Aorta (tissue), 5 donors: ENCODE measurements at places on chromosomes 5 and 9.

DNA sequence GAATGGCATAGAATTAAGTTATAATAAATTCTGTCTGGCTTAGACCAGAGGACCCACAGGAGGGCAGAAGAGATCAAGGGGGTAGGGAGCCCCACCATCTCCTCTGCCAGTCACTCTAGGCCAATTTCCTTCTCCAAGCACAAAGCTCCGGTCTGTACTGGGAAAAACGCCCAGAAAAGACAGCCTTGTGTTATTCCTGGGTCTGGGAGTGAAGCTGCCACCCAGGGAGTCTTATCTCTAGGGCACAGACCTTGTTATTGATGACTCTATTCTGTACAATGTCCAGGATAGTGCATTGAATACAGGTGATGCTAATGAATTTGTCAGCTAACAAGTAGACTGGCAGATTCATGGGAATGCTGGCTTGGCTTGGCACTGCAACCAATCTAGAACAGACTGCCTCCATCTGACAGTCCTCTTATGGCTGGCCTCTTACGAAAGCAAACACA lies 60.7 kb downstream of the MED27 start:
- no peak for DNase-seq

DNA sequence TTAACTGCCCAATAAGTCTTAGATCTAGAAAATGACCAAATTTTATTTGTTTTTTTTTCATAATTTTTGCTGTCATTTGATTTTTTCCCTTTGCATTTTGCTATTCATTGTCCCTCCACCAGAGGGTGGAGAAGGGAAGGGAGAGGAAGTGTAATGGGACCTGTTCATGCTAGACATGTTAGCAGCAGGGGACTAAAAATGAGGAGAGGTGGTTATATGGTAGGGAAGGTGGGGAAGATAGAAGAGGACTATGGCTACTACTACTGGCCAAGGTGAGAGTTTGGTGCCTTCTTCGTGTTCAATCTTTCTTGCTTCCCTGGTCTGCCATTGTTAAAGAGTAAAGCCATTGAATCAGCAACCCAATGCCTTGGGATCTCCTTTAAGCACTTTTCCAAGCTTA lies 6.4 kb downstream of the GRIA1 start:
- DNase-seq: no peak

DNA sequence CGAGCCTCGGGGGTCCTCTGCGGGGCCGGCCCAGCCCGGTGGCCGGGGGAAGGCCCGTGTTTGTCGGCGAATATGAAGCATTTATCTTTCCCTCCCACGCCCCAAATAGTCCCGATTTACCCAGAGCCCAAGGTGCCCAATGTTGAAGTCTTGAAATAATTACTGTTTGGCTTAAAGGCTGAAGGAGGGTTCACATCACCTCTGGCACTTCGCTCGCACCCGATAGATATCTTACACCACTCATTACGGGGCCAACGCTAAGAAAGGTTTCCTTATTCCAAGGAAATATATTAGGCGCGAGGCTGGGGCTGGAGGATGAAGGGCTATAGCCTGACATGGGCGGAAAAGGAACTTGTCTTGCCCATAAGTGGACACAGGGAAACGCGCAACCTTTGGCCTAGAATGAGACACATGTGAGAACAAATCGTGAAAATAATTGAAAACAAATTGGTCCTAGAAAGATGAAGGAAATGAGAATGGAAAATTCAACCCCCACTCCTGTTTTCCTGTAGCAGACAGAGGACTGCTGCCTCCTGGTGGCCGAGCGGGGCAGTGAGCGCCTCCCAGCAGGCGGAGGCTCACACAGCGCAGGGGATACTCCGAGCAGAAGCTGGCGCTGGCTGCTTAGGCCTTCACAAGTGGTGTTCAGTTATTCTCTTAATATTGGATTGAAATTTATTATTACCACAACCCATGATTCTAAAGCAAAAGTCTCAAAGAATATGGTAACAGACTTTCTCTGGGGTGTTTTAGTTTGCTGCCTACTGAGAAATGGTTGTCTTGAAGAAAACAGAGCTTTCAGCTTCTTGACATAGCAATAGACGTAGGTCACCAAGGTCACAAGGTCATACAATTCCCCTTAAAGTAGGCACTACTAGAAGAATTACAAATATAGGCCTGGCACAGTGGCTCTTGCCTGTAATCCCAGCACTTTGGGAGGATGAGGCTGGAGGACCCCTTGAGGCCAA lies 7.9 kb downstream of the CCL21 start:
- peak; percentile 90 for DNase-seq

GRCh38 chr5:108925073-108925472 lies 177.4 kb downstream of the FER start:
- DNase-seq: no peak

DNA sequence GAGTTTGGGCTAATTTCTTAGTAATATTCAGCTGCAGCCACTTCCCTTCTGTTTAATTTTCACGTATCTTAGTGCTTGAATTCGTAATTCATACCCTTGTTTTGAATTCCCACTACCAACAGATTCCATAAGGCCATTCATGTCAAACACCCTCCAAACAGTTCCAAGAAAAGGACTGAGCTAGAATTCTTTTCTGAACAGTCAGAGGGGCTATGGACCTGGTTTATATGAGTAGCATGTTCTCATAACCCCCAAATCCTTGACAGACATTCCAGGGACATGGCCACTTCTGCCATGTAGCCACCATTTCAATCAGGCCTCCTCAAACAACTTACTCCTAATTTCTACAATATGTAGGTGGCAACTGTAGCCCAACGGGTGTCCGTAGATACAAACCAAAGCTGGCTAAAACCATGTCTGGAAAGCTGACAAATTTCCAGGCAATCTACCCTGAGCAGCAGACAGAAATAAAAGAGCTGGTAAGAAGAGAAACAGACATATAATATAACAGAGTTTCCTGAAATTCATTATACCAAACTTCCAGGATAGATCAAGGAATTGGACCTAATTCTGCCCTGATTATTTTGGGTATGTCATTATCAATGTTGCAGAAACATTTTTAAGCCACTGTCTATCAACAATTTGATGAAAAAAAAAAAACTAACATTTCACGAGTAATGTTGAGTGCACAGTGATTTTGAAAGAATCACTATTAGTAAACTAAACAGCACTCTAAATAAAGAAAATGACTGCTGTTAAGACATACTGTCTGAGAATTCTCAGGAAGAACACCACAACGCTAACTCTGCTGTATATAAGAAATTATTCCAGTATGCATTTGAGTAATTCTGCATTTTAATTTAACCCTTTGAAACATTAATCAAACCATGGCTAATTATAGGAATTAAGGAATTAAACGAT lies 40.7 kb downstream of the EBF1 start:
- DNase-seq: no peak

GRCh38 chr5:123659011-123659410 lies 147.0 kb downstream of the CSNK1G3 start:
- DNase-seq: no peak

GRCh38 chr5:168941901-168942300 lies 359.0 kb downstream of the SLIT3 start:
- no peak for DNase-seq

DNA sequence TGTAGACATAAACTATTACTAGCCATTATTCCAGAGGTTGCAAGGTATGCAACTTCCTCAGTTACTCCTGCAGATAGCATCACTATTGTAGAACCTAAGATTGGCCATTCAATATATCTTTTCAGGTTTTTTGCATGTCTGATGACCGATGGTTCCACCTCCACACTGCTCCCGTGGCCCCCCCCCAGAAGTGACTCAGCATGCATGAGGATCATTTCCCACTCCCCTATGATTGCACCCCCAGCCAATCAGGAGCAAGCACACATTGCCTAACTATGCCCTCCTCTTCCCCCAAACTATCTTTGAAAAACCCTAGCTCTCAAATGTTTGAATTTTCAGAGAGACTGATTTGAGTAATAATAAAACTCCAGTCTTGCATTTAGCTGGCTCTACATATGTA lies 601.4 kb upstream of the TLE4 start:
- no peak for DNase-seq

DNA sequence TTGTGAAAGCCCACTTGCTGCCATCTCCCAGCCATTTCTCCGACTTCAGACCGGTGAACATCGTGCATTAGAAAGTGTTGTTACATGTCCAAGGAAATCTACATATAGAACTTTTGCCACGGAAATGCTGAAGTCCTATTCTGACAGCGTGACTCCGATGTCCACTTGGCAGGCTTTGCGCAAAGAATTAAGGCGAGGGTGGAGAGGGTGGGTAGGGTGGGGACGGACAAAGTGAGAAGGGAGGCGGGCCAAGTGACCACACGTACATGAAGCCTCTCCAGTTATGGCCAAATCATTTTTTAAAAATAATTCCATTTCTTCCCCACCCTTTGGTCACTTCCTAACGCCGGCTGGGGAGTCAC lies 460 bp upstream of the ACO1 start:
- DNase-seq: no peak

DNA sequence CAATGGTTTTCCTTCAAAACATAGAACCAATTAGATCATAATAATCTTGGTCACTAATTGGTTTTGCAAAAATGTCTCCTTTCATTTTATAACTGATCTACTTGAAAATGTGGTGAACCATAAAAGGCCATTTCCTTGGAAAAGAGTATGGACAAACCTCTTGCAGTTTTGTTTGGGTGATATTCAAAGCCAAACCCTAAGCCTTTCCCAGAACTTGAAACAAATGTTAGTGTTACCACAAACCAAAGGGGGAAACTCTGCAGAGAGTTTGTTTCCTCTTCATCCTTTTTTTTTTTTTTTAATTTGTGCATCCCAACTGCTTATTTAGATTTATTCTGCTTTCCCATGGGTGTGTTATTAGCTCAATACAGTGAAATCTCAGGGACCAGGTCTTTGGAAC lies 204.4 kb upstream of the ADAMTSL1 start:
- no peak for DNase-seq

- no peak for DNase-seq
These were observed 71.3 kb downstream of the PTPN3 start for GRCh38 chr9:109426626-109427402.

DNA sequence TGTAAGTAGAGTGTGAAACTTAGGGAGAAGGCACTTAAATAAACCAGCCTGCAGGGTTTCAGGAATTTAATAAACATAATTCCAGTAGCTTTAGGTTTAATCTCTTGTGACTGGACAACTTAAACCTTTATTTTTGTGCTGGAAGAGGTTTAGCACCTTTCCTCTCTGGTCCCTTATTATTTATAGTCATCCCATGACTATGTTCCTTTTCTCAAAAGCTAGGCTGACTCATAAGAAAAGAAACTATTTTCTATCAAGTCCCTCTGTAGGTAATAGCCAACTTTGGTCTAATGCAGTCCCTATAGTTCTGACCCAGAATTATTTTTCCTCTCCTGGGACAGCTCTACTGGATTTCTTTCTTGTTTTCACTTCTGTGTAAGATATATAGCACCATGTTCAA lies 588.9 kb downstream of the NR2F1-AS1 start:
- DNase-seq: no peak

GRCh38 chr5:128796506-128796905 lies 168.8 kb upstream of the SLC27A6 start:
- DNase-seq: no peak

DNA sequence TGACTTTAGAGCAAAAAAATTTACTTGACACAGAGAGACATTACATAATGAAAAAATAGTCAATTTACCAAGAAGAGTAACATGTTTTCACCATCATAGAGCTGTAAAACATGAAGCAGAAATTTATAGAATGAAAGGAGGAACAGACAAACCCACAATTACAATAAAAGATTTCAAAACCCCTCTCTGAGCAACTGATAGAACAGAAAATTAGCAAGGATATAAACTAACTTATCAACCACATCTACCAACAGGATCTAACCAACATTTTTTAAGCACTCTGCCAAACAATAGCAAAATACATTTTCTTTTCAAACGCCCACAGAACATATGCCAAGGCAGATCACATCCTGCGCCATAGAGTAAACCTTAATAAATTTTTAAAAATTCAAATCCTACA lies 17.9 kb downstream of the SLCO4C1 start:
- no peak for DNase-seq

GRCh38 chr9:127358023-127358535 lies 38.9 kb upstream of the SLC2A8 start:
- DNase-seq: no peak

- DNase-seq: no peak
These were observed 893 bp upstream of the SH2D3C start for GRCh38 chr9:127779136-127779981.

GRCh38 chr5:73967347-73967746 lies 341.4 kb downstream of the ARHGEF28 start:
- DNase-seq: no peak

GRCh38 chr5:14906628-14907027 lies 35.0 kb upstream of the ANKH start:
- DNase-seq: no peak

DNA sequence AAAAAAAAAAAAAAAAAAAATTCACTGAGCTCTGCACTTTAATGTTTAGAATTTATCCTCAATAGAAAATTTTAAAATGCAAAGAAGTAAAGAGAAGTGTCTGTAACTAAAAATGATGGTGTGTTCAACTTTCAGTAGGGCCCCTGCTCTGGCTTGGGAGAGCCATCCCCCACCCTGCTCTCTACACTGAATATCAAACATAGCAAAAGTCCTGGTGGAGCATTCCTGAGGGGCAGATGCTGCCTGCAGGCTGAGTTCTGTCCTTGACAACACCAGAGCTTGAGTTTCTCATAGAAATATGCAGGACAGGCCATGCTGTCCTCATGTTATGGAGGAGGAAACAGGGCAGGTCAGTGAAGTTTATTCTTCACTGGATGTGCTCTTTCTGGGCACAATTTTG lies 7.1 kb upstream of the SEMA4D start:
- DNase-seq: no peak

DNA sequence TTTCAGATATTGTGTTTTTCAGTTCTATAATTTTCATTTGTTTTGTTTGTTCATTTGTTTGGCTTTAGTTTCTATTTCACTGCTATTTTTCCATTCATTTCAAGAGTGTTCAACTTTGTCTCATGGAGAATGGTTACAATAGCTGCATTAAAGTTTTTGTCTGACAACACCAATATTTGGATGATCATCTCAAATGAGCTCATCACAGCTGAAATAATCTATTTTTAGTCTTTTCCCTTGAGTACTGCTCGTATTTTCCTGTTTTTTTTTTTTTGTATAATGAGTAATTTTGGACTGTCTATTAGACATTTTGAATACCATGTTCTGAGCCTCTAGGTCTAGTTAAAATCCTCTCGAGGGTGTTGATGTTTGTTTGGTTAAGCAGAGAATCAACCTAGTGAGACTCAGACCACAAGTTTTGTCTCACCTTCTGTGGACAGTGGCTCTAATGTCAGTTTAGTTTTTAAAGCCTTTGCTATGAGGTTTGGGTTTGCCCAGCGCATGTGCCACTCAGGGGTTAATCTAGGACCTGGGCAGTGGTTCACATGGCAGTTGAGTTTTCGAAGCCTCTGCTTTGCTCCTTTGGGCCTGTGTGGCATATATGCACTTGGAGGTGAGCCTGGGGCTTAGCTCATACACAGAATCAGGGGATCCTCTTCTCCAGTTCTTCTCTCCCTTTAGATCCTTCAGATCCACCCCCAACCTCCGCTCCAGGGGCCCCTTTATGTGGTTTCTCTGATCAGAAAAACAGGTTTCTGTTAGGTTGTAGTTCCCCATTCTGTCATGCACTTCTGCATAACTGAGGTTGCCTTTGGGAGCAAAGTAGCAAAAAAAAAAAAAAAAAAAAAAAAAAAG lies 79.8 kb downstream of the ARSB start:
- no peak for DNase-seq
